ENCODE measurements at places on chromosomes 1 and 21.

- no peak for DNase-seq
Measured at GRCh38 chr1:156750191-156750672, 1.2 kb downstream of the HDGF start.

GRCh38 chr1:169574336-169574735, 11.9 kb downstream of the F5 start:
- no peak for DNase-seq

DNA sequence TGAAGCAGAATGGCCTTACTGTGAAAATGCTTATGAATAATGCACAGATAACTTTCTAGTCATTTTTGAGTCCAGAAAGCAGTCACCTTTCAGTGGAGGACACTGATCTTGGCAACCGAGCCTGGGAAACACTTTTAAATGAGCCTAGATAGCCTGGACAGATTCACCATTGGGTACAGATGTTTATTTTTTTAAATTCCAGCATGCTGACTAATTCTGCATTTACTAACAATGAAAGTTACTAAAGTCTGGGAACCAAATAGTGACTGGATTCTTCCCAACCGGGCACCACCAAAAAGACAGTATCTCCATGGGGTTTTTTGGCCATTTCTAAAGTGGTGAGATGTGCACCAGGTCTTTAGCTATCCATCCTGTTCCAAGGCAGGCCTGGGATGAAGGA, 3.3 kb upstream of the FMOD start:
- no peak for DNase-seq

GRCh38 chr1:97619706-97620105, 301.1 kb downstream of the DPYD start:
- DNase-seq = no peak

DNA sequence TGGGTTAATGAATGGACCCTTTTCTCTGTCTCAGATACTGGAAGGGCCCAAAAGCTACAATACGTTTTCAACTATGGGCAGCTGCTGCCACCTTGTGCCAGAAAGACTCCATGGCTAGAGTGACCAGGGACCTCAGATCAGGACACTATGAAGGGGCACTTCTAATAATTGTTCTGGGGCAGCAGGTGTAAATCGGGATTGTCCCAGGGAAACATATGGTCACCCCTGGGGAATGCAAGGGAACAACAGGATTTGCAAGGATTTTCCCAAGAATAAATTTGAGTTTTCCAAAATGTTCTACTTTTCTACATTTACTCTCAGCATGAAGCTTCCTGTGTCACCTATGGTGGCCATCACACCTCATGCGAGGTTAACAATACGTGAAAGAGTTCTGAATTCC, 12.0 kb upstream of the FCAMR start:
- peak; percentile 11 for DNase-seq

- DNase-seq = no peak
Measured at GRCh38 chr1:28592321-28593071, 431 bp downstream of the RAB42 start.

DNA sequence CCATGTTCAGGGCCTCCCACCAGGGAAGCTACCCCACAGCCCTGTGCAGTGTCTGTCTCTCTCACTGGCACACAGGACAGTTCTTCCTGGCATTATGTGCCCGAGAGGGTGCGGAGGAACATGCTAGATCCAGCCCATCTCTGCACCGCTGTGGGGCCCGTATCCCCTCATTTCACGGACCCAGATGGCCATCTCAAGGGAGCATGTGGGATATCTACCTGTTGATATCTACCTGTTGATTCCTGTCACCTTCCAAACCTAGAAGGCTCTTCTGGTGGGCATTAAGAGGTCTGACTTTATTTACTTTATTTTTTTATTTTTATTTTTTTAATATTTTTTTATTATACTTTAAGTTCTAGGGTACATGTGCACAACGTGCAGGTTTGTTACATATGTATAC, 11.7 kb downstream of the PIK3CD start:
- no peak for DNase-seq
